ENCODE measurements at places on chromosomes 3 and 15.

GRCh38 chr3:187084580-187084979, 54.7 kb downstream of the RPL39L start:
- no peak for DNase-seq

- no peak for DNase-seq
Observed at GRCh38 chr3:173663696-173664111, 266.2 kb downstream of the NLGN1 start.

GRCh38 chr15:101488300-101489164, 975 bp downstream of the PCSK6 start:
- DNase-seq: no peak

DNA sequence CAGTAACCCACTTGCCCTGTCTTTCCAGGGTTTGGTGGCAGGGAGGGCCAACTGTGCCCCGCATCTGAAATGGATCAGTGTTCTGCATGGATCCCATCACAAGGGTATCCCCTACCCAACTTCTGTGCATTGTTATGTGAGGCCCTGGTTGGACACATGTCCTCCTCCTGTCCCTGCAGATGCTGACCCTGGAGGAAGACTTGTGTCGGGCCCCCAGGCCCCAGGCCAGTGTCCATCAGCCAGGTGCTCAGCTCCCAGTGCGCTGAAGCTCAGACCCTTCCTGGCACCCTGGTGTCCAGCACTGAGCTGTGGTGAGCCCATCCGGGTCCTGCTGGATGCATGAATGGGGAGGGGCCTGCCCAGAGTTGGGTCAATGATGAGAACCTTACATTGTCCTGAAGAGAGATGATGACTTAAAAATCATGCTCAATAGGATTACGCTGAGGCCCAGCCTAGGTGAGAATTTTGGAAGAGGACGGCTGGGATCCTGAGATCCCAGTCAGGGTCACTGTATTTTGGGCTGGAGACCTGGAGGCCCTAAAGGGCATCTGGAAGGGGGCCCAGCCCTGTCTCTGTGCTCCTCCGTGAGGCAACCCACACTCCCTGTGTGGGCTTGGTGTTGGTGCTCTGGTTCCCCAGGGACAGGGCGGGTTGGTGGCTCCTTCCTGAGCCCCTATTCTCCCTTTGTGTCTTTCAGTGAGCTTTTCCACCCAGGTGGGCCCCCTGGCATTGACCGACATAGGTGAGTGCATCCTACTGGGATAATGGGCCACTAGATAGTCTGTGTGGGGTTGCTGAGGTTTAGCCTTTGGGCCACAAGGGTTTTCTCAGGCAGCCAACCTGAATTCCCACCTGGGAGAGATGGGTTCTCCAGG, 199.1 kb downstream of the UBE3A start:
- peak; percentile 32 for DNase-seq

DNA sequence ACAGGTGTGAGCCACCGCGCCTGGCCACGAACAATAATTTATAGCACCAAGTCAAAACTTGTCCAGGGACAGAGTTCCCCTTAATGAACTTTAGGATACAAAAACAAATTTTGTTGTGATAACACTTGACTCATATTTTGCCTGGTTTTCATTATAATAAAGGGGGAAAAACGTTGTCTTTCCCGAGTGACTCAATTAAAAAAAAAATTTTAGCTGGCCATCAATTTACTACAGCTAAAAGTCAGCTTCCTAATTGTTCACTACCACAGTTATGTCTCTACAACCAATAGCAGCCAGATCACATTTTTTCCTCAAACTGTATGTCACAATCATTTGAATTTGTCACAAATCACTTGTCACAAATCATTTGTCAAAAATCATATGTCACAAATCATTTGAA, 116.0 kb downstream of the P3H2 start:
- no peak for DNase-seq

DNA sequence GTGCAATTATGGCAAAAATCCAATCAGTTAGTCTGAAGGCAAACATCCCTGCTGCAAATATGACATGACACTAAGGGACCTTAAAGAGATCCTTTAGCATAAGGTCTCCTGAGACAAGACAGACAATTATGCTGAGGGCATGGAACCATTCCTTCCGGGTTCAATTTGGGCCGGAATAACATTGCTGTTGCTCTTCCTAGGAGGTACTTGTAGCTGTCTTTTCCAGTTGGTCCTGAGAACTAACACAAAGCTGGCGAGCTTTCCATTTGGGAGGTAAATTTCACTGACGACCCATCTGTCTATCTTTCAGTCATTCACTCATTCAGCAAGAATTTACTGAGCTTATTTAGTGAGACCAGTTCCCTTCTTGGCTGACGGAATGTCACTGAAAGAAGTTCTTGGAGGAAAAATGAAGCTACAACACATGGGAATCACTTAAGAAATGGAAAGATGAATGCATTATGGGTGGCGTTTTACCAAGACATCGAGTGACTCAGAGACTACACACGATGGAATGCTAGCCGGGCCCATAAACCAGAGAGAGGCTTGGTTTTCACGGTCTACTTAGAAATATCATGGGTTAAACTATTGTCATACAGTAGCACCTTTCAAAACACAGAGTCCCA, 215.5 kb downstream of the PDZRN3 start:
- DNase-seq: no peak

DNA sequence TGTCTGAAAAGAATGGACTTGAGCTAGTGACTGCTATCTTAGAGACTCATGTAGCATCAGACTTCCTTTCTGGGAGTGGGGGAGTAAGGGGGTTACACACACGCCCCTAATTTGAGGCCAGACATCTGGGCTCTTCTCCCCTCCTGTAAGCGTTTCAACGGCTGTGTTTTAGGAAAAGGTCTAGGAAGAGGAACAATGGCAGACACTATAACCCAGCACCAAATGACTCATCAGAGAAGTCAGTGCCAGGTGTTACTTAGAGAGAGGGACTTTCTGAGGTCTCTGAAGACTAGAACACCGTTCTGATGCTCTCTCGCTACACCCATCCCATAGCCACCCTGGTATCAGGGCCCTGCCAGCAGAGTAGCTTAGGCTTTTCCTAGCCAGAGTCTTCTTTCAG, 65.5 kb downstream of the SSUH2 start:
- no peak for DNase-seq
